ENCODE measurements at places on chromosomes 16 and 17.

- DNase-seq, result no peak
These were observed 17.2 kb downstream of the TMEM114 start for GRCh38 chr16:8572919-8573724.

DNA sequence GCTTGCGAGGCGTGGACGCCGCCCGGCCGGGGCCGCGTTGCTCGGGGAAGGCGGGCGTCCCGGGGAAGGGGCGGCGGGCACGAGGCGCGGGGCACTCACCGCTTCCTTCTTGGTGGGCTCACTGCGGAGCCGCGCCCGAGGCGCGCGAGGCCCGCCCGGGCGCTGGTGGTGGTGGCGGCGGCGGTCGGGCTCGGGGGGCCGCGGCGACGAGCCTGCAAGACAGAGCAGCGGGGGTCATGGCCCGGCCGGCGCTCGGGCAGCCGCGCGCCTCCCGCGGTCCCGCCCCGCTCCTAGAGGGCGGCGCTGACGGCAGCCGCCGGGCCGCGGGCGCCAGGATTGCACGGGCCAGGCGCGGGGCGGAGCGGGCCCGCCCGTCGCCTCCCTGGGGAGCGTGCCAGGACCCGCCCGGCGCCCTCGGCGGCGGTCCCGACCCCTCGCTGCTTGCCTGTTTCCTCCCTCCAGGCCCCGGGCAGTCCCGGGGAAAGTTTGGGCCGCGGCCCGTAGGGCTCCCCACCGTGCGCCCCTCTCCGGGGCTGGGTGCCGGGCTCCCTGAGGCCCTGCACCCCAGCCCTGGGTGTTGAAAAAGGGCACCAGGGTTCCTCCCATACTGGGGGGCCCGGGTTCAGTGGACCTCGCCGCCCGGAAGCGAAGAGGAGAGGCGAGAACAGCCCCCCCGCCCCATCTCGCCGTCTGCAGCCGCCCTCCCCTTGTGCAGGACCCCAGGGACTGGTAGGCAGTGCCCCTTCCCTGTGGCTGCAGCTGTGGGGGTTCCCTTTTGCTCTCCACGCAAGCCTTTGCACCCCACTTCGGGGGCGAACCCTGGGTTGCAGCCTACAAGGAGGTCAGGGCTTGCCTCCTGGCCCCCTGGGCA, at the start of gene C16orf74:
Gene C16orf74 (minus strand): TSS at position 270 of the 871 bp plus-strand sequence. CDS start 15,879 bp downstream, outside the sequence.
- no peak for DNase-seq

- no peak for DNase-seq
These were observed 138.5 kb downstream of the PITPNC1 start for GRCh38 chr17:67515490-67516083.

DNA sequence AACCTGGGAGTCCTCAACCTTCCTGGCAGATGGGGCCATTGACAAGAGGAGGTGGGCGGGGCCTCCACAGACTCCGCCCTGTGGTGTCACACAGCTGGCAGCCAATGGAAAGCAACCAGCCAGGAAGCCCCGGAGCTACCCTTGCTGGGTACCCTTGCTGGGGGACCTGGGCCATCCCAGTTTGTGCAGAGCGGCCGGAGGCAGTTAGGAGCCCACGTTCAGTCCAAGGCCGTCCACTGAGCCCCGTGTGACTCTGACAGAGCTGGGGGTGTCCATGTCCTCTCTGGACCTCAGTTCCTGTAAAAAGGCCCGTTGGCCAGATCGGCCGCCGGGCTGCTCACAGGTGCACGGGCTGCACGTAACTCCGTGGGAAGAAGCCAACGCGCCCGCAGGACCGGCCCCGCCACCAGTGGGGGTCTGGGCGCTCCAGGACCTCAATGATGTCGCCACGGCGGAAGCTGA, 17.1 kb upstream of the FAM83G start:
- DNase-seq, result no peak

GRCh38 chr17:40536295-40537171, 28.7 kb downstream of the CCR7 start:
- no peak for DNase-seq

GRCh38 chr16:73319737-73320136, 271.8 kb upstream of the ZFHX3 start:
- no peak for DNase-seq

GRCh38 chr17:20284022-20284421, 183.3 kb downstream of the LGALS9B start:
- no peak for DNase-seq

GRCh38 chr17:65918500-65918899, 273.4 kb downstream of the CEP112 start:
- no peak for DNase-seq

DNA sequence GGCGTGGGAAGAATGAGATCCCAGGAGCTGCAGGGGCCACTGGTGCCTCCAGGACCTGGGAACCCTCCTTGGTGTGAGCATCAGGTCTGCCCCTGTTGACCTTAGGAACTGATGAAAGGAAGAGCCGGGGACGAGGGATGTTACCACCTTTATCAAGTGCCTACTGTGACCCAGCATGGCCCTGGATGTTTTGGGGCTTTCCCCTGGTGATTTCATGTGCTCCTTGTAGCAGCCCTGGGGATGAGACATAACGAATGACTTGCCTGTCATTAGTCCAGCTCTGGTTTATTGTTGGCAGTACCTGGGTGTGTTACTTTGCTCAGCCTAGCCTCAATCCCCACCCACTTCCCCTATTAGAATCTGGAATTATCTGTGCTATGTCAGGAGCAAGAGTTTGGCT, 39.9 kb downstream of the WSCD1 start:
- DNase-seq, result no peak

- DNase-seq, result no peak
These were observed 17.8 kb downstream of the TSPOAP1 start for GRCh38 chr17:58310511-58311428.

GRCh38 chr16:67648088-67648763, 3.3 kb downstream of the CARMIL2 start:
- no peak for DNase-seq

GRCh38 chr16:11748404-11749254, 6.0 kb upstream of the TXNDC11 start:
- no peak for DNase-seq

DNA sequence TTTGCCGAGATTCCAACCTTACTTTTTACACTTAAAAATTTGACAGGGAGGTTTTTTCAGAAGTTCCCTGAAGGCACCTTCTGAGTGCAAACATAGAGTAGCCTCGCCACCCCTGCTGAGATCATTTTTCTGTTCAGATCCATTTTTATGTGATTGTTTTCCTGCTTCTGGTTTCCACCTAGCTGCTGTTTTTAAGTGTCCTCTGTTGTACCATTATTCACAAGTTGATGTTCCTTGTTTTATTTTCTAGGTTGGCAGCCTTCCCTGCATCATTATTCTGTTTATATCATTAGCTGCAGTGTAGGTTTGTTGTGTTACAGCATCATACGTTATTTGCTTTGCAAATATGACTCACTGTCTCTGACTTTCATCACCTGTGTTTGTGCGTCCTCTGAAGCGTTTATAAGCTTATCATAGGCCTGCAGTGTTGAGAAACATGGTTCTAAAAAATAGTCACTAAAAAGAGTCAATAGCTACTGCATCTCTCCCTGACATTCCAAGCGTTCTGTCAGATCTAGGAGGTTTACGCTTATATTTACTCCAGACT, 116.9 kb upstream of the CLEC3A start:
- DNase-seq, result no peak

DNA sequence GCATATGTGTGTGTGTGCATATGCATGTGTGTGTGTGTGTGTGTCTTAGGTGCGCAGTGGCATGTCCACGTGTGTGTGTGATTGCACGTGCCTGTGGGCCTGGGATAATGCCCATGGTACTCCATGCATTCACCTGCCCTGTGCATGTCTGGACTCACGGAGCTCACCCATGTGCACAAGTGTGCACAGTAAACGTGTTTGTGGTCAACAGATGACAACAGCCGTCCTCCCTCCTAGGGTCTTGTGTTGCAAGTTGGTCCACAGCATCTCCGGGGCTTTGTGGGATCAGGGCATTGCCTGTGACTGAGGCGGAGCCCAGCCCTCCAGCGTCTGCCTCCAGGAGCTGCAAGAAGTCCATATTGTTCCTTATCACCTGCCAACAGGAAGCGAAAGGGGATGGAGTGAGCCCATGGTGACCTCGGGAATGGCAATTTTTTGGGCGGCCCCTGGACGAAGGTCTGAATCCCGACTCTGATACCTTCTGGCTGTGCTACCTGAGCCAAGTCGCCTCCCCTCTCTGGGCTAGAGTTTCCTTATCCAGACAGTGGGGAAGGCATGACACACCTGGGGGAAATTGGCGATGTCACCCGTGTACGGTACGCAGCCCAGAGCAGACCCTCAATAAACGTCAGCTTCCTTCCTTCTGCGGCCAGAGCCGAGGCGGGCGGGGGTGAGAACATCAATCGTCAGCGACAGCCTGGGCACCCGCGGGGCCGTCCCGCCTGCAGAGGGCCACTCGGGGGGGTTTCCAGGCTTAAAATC, 47.6 kb downstream of the IL21R start:
- peak; percentile 57 for DNase-seq

DNA sequence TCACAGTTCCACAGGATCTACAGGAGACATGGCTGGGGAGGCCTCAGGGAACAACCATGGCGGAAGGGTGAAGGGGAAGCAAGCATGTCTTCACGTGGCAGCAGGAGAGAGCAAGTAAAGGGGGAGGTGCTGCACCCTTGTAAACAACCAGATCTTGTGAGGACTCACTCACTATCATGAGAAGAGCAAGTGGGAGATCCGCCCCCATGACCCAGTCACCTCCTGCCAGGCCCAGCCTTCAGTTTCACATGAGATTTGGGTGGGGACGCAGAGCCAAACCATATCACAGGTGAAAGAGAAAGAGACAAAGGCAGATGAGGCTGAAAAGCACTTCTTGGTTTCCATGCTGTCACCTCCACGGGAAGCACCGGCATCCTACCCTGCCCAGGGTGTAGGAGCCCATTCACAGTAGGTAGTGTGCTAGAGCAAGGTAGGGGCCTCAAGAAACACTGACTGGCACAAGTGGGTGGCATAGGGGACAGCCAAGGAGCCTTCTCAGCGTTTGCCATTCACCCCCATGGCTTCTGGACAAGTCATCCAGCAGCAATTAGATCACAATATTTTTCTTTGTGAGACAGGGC, 6.6 kb downstream of the NARF start:
- DNase-seq, result no peak

GRCh38 chr17:8393470-8394231, 4.0 kb downstream of the RNF222 start:
- DNase-seq, result no peak

GRCh38 chr17:7260651-7261378, 1.5 kb downstream of the CLDN7 start:
- no peak for DNase-seq

DNA sequence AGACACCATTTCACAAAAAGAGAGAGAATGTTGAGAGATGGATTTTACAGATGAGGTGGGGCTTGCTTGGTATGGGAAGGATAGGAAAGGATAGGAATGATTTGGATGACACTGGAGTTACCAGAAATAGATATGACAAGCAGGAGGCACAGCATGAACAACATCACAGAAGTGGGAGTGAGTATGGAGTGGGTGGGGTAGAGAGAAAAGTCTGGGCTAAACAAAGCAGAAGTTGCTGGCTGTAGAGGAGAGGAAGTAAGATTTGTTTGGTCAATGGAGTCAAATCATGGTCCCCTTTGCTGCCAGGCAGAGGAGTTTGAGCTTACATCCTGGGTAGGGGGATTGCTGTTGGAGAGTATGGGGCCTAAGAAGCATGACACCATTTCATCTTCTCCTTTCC, 101.7 kb downstream of the VAT1L start:
- DNase-seq, result no peak

GRCh38 chr17:79515646-79516571, 94.9 kb downstream of the RBFOX3 start:
- DNase-seq, result no peak

DNA sequence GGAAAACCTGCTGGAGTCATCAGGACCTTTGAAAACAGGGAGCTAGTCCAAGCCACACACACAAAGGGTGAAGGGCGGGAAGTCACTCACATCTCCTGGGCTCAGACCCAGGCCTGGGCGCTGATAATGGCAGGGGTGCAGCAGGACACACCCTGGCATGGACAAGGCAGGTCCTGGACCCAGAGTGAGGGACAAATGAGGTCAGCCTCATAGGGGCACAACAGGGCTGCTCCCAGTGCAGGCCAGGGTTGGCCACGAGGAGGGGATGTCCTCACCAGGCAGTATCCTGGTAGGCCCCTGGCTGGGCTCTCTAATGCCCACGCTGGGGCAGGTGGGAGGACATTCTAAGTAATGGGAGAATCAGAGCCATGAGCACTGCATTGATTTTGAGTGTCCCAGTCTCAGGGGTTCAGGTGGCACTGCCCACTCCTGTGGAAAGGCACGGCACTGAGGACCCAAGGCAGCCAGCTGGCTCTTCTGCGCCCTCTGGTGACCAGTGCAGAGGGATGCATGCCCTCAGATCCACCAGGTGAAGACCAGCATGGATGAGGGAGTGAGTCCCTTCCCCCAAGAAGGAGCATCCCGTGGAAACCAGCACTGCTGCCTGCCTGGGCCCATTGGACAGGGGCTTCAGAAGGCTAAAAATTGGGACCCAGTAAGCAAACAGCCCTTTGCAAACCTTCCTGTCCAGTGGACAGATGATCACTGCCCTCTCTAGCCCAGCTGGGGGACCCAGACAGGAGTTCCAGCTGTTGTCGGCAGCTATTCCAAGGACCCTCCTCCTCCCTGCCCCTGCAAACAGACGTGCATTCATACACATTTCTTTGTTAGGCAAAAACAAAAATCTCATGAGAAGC, 23.4 kb upstream of the SREBF1 start:
- DNase-seq, result peak; percentile 54

GRCh38 chr16:23081675-23082119, 67.6 kb downstream of the USP31 start:
- DNase-seq, result no peak

- DNase-seq, result no peak
These were observed 5.2 kb downstream of the ZNF646 start for GRCh38 chr16:31079342-31079944.

- DNase-seq, result no peak
These were observed 42.4 kb upstream of the NSRP1 start for GRCh38 chr17:30074254-30074653.

- DNase-seq, result no peak
These were observed 27.2 kb downstream of the ABCC3 start for GRCh38 chr17:50661795-50662391.

DNA sequence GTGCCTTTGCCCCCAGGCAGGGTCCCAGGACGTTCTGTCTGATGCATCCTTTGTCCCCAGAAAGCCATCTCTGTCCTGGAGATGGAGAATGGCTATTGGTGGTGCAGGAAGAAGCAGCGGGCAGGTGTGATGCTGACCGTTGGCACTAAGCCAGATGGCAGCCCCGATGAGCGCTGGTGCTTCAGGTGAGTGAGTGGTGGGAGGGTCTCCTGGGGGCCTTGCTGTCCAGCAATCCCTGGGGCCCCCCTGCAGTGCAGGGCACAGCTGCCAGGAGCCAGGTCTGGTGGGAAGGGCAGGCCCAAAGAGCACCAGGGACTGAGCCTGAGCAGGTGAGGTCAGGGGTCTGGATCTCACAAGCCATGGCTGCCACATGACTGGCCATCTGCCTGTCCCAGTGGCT, 18.1 kb downstream of the TRPV2 start:
- DNase-seq, result no peak

- DNase-seq, result no peak
These were observed 8.5 kb upstream of the TMEM92 start for GRCh38 chr17:50265690-50266315.

DNA sequence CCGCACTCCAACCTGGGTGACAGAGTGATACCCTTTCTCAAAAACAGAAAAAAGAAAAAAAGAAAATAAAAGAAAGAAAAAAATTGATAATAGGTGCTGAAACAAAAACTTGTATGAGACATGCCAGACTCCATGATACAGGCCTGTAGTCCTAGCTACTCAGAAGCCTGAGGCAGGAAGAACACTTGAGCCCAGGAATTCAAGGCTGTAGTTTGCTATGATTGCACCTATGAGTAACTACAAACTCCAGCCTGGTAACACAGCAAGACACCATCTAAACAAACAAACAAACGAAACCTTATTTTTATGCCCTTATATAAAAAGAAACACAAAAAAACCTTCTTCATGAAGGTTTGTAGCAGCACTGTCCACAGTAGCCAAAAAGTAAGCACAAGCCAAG, 5.0 kb upstream of the CMTM4 start:
- DNase-seq, result no peak

Measured in T-helper 17 cell (primary cell).